ENCODE measurements at places on chromosomes 4 and X.

DNA sequence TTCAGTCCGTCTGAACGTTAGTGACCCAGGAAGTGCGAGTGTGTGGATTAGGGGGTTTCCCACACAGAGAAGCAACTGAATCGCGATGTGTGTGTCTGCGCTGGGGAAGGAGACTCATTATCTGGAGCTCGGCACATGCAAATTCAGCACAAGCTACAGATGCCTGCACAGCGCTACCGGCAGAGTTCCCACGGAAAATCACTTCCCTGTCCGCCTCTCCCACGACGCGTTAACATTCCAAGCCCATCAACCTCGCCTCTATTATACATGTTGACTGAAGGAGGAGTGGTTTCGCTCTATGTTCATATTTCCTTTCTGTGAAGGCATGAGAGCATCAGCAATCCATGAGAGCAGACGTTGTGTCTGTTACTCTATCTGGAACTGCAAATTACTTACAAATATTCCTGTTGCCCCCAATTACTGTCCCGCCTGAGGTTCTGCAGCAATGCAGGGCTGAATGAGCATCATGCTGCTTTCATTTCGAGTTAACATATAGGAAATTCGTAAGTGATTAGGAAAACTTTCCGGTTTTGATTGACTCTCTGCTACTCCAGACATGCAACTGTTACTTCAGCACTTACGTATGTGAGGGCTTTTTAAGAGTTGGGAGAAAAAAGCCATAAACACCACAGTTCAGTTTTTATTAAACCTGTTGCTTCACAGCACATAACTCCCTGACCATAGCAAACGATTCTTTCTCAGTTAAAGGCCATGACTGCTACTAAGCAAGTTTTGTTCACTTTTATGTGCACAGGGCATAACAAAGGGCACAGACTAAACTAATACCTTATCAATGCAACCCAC, 15.0 kb upstream of the MTNR1A start:
- DNase-seq, result no peak

DNA sequence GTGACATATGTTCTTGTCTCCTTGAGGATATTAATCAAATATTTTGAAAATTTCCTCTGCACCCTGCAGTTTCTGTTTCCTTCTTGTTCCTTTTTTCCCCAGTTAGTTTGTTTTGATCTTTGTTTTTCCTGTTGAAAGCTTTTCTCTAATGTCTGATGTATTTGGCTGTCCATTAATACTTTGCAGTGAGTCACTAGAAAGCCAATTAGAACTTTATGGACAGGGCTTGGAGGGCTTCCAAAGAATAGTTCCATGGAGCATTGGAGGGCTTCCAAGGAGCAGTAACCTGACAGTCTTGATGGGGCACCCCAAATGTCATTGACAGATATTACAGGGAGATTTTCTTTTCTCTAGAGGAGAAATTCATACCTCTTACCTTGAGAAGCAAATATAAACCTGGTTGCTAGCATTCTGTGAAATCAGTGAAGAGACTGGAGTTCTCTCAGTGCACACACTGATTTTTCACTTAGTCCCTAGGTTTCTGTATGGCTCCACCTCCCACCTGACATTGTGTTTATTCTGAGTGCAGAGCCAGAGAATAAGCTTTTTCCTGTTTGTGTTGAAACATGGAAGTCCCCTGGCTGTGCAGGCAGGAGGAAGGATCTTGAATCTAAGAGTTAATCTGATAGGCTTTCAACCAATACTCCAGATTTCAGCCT, 26.5 kb downstream of the SPARCL1 start:
- no peak for DNase-seq

GRCh38 chrX:74550295-74550802, 64.1 kb downstream of the RLIM start:
- peak; percentile 64 for DNase-seq

DNA sequence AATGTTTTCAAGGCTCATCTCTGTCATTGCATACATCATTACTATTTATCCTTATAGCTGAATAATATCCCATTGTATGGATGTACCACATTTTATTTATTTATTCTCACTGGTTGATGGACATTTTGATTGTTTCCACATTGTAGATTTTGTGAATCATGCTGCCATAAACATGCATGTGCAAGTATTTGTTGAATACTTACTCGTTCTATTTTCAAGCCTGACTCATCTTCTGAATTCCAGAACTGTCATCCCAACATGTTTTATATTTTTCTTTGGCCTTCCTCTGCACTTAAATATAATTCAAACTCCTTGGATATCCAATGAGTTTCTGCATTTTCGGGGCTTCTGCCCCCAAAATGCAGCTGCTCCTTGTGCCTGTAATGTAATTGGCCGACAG, 77.6 kb downstream of the MXRA5 start:
- no peak for DNase-seq

DNA sequence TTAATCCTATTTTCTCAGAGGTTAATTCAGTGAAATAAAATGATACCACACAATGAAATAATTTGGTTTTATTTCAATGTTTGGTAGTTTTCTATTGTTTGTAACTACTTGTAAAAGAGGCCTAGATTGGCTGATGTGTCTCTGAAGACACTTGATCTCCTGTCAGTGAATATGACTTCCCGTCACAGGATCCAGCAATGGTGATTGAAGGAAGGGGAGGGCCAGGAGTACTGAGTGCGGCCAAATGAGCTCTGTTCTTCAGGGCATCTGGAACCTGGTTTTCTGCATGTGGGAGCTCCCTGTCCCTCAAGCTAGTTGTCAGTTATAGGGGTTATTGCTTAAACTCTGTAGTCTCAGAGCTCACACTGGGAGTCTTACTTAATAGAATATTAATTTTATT, 86.5 kb upstream of the OTUD4 start:
- no peak for DNase-seq
